AG04450 (cell line): ENCODE measurements at places on chromosomes 3 and 15. TPM values are rescaled to one million over a fixed set of nuclear protein-coding genes. Genes with fewer than 3 reads are reported as not detected.
A peak's percentile ranks its signal among the peaks of the same experiment; 100 is the strongest.

DNA sequence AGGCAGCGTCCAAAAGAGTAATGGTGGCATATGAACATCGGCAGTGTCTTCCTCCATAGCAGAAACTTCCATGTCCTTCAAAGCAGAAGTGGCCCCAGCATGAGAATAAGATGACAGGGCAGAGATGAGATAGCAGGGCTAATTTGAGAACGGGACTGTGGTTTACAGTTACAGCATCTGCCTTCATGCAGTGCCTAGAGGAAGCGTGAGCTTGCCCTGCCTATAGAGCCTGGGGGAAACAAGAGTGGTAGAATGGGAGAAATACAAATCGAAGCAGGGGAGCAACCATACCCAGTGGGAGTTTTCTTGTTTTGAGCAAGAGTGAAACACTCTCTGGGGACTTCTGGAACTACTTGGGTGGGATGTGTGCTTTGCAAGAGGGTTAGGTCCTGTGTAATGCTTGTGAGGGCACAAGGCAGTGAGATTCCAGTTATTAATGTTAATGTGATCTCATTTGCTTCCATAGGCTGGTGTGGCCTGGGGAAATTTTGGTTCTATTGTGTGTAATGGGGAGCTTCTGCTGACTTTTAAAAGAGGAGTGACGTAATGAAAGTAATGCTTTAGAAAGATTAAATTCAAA is 616.9 kb downstream of the ZIC1 start:
- DNase-seq = no peak

DNA sequence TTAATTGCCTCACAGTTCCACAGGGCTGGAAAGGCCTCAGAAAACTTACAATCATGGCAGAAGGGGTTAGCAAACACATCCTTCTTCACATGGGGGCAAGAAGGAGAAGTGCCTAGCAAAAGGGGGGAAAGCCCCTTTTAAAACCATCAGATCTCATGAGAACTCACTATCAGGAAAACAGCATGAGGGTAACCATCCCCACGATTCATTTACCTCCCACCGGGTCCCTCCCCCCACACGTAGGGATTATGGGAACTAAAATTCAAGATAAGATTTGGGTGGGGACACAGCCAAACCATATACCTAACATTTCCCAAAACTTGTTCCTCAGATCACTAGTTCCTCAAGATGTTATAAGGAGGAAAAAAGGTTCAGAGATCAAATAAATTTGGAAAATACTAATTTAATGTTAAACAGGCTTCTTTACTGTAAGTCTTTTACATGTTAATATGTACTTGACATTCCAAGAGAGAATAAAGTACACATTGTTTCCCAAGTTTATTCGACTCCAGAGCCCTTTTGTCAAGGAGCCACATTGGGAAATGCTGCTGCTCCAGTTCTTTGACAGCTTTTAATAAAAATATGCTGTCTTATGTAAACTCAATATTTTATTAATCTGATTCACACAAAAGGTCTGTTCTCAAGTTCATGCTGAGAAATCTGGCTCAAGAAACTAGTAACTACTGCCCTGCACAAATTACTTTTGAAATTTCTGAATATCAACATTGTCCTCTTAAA is 17.8 kb downstream of the HERC1 start:
- no peak for DNase-seq

- DNase-seq = no peak
Observed at GRCh38 chr3:122356402-122356801, 26.6 kb downstream of the MIX23 start.

DNA sequence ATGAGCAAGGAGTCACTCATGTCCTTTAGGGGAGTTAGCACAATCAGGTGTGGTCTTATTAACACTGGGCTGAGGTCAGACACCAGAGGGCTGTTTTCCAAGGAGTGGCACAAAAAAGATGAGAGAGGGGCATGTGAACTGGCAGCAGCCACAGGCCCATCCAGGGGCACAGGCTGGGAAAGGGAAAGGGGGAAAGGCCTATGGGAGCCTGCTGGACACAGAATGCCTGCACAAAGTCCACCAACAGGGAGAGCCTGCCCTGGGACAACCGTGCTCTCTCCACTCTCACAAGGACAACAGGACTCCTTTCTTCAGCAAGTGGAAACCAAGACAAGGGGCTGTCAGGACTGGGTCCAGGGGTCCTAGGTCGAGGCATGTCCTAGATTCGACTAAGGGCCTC is 109.6 kb downstream of the ADCY5 start:
- no peak for DNase-seq

- no peak for DNase-seq
Observed at GRCh38 chr3:42535981-42536784, 33.7 kb downstream of the VIPR1 start.

DNA sequence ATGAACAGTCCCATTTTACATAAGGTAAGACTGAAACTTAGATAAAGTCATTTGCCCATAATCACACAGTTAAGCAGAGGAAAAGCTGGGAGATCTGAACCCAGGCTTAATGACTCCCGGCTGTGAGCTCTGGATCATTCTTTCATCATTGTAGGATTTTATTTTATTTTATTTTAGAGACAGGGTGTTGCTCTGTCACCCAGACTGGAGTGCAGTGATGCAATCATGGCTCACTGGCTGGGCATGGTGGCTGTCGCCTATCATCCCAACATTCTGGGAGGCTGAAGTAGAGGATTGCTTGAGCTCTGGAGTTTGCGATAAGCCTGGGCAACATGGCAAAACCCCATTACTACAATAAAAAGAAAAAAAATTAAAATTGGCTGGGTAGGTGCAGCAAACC is 31.2 kb upstream of the RAF1 start:
- DNase-seq = no peak

DNA sequence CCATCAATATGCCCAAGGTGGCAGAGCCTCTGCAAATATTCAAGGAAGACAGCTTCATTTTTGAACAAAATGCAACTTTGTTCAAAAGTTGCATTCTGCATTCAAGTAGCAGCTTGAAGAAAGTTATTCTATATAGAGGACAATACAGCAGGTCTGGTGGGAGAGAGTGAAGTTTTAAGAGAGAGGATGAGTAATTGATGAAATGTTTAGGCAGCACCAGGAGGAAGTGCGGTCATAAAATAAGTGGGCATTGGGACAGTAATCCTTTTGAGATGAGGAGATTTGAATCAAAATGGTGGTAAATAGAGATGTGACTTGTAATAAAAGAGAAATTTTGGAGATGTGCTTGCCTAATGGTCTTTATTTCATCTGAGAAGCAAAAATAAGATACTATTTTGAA is 607.3 kb upstream of the ZNF385D start:
- DNase-seq = no peak

DNA sequence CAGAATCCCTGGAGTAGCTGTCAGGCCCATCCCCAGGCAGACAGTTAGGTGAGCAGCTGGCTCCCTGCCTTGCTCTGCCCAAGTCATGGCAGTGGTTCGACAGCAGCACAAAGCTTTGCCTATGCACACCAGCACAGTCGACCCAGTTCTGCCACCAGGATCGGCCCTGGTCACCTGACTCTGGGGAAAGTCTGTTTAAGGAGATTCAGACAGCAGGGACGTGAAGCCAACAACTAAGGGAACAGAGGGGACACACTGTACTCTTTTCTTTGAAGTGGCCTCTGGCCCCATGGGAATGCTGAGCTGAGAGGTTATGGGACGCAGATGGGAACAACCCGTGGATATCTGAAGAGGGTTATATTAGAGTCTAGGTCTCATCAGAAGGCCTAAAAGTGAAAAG is 134.8 kb downstream of the CHDH start:
- DNase-seq = no peak

- no peak for DNase-seq
Observed at GRCh38 chr15:89803941-89804800, 10.5 kb downstream of the ANPEP start.

GRCh38 chr3:159783780-159784742 is 204.6 kb upstream of the IL12A start:
- no peak for DNase-seq

DNA sequence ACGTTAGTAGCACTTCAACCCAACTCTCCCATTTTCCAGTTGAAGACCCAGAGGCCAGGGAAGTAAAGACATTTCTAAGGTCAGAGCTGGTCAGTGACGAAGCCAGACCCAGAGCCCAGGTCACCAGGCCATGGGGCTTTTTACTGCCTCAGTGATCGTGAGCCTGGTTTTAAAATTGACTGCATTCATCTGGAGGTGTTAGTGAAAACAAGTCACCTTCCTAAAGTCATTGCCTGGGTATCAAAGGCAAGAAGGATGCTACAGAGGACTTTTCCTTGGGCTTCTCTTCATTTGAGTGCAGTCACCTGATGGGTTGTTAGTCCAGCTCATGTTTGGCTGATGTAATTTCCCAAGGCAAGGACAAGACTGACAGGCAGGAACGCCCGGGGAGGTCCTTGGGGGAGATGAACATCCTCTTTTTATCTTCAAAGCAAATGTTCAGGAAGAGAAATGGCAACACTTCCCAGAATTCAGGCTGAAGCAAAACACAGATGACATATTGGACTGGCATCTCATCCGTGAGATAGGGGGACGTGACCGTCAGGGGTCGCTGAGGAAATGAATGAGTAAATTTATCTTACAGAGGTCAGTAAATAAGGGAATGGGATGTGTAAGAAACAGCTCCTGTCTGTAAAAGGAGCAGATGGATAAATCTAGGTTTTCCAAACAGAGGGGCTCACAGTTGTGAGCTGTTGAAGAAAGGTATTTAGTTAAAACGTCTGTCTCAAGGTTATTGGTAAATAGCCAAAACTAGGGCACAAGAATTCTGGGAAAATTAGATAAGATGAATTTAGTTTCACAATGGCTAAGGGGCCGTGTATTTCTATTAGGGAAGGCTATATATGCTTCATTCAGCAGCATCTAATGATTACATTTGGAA is 201.2 kb downstream of the OPA1 start:
- DNase-seq = no peak

- DNase-seq = no peak
Observed at GRCh38 chr3:71989165-71989564, 204.2 kb upstream of the PROK2 start.

- no peak for DNase-seq
Observed at GRCh38 chr15:31867536-31868442, 162.5 kb upstream of the CHRNA7 start.

- DNase-seq = no peak
Observed at GRCh38 chr3:40502034-40502433, 3.8 kb upstream of the ZNF620 start.

DNA sequence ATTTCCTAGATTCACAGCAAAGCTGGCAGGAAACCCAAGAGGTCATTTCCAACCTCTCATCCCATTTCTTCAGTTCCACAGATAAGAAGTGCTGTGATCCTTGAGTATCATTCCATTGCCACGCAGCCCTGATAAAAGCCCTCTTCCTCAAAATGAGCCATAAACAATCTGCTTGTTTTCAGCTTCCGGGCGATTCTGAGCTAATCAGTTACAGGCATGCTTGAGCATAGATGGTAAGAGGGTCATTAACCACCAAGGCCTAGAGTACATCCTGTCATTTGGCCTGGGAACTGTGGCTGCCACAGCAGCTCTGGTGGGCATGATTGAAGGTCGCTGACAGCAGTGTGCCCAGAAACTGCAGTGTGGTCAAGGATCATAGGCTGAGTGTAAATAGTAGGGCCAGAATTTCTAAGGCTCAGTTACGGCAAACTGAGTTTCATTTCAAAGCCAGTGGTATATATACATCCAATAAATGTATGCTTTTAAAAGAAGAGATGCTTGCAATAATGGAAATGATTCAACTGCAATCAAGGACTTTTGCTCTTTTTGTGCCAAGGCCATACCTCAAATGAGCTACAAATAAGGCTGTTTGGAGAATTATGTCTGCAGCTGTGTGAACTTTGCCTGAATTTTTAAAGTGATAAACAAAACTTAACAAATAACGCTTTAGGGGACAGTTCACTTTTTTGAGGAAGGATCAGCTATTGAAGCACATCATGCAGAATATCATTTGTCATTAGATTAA is 47.3 kb downstream of the P3H2 start:
- DNase-seq = no peak

- no peak for DNase-seq
Observed at GRCh38 chr15:92028389-92028724, 174.8 kb downstream of the SLCO3A1 start.

GRCh38 chr15:71440489-71441110 is 325.3 kb downstream of the THSD4 start:
- DNase-seq = peak; percentile 37

DNA sequence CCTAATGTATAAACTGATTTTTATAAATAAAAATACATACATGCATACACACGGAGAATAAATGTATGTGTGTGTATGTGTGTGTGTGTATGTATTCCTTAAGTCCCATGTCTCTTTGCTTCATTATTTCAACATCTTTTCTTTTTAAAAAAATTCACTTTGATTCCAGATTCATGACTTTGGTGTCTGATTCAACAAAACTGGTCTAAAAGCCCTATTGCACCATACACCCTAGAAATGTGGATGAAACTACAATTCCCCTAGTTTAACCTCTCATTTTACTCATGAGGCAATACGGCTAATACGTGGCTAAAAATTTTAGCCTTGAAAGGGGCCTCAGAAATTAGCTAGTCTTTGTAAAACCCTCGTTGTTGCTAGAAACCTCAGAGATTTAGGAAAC is 228.1 kb downstream of the ADAMTS9 start:
- no peak for DNase-seq

GRCh38 chr3:32816439-32817256 is 1.1 kb upstream of the TRIM71 start:
- no peak for DNase-seq

GRCh38 chr15:68580026-68580882 is 1.5 kb downstream of the CORO2B start:
- DNase-seq = no peak

DNA sequence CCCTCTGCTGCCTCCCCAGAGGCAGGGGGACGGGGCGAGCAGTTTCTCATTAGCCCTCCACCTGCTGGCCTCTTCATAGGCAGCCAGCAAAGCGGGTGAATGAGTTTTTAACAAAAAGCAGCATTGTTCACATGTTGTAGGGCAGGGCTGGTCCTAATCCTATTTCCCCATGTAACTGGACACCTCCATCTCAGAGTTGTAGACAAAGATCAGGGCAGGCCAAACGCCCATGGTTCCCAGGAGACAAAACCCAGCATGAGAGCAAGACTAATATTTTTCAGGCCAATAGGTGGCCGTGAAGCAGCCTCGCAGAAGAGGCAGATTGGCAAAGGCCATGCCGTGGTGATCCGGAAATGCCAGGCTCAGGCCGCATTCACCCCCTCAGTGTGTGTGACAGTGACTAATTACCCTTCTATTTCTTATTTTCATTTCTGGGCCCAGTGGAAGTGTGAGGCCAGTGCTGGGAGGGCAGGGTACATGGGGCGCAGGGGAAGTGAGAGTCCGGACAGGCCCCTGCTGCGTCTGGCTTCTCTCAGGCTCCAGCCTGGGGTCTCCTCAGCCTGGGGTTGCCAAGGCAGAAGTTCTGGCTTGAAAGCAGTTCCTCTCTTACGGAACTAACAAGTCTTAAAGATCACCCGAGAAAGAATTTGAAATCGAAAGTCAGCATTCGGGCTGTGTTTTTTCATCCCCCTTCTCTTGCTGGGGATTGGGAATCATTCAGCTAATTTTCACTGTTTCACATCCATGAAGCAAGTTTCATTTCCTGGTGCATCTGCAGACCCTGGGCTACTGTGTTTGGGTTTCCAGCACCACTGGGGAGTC is 64.8 kb downstream of the BOC start:
- no peak for DNase-seq

The ITIH3 gene
- polyA plus RNA-seq = 0.72 and 0.86 TPM in 2 replicates

The CIP2A gene
- polyA plus RNA-seq = 5.6 and 6.2 TPM in 2 replicates

The RASA2 gene
- 7.7 and 11.6 TPM in 2 replicates for polyA plus RNA-seq

The STRC gene
- not detected in 2 replicates for polyA plus RNA-seq

The CELSR3 gene
- polyA plus RNA-seq = 0.55 and 0.73 TPM in 2 replicates

The RTP1 gene
- not detected in 2 replicates for polyA plus RNA-seq

The RBM6 gene
- 48.4 and 62.8 TPM in 2 replicates for polyA plus RNA-seq

The NUP210 gene
- 0.04 and 0.05 TPM in 2 replicates for polyA plus RNA-seq

The SLC38A3 gene
- 0.06 and 0.11 TPM in 2 replicates for polyA plus RNA-seq

The GHSR gene
- not detected in 2 replicates for polyA plus RNA-seq
